ENCODE measurements at places on chromosomes 6 and 20.

DNA sequence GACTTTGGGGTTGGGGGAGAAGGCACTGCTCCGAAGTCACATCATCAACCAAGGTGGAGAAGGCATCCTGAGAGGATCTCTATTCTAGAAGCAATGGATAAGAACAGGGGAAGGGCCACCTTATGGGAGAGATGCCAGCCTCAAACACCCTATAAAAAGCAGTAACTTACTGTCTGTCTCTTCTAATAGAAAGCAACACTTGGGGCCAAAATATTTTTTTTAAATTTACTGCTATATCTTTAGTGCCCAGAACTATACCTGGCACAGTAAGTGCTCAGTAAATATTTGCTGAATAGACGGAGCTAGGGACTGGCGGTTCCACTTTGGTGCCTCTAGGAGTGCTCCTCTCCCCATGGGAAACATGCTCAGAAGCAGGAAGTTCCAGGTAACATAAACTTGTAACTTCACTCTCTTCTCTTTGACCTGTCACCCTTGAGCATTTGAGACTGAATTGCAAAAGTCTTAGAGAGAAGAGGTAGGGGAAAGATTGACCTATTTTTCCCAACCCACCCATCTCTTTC lies 807 bp upstream of the OTOR start:
- DNase-seq, result no peak

GRCh38 chr6:88074791-88075190 lies 27.1 kb downstream of the SPACA1 start:
- DNase-seq, result no peak

GRCh38 chr6:150673720-150674346 lies 74.1 kb downstream of the PLEKHG1 start:
- DNase-seq, result no peak

GRCh38 chr20:39524371-39524911 lies 562.3 kb downstream of the DHX35 start:
- peak; percentile 62 for DNase-seq

- peak; percentile 66 for DNase-seq
Observed at GRCh38 chr20:52972190-52972937, at the start of gene TSHZ2. Gene TSHZ2, plus strand, starts transcription at chr20:52972358. Its CDS starts 936 bp downstream, at chr20:52973294.

- DNase-seq, result no peak
Observed at GRCh38 chr6:148617530-148617929, 129.3 kb upstream of the UST start.

DNA sequence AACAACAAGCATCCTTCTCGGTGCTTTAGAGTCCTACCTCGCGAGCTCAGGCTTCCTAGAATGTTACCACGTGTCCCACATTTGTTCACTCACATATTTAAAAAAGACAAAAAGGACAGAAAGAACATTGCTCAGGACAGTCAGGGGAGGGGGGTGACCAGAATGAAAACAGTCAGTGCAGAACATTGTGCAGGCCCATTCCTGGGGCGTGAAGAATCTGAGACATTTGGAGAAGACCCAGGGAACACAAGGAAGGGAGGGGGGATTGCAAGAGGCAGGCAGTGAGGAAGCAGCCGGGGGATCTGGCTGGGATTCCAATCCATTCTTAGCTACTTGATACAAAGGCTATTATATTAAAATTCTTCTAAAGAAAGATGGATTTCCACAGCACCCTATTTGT lies 270.4 kb upstream of the CITED2 start:
- no peak for DNase-seq

DNA sequence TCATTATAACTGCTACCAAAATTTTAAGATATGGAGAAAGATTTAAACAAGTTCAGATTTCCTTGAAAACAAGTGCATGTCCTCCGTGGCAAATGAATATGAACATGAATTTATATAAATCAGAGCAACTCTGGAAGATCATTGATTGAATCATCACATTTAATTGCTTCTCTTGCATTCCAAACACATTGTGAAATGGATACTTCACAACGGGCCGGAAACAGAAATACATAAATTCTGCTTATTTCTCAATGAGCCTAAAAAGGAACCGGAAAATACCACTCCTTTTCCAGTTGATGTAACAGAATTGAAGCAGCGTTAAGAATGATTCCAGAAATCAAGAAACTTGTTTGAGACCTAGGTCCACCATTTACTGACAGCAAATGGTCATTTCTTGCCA lies 134.6 kb upstream of the BTN3A2 start:
- DNase-seq, result no peak
